Naive thymus-derived CD4-positive, alpha-beta T cell (primary cell): ENCODE measurements at places on chromosomes 4 and X. TPM values are rescaled to one million over a fixed set of nuclear protein-coding genes. Genes with fewer than 3 reads are reported as not detected.

GRCh38 chr4:1290165-1290977, 680 bp downstream of the MAEA start:
- no peak for DNase-seq
- peaks cover 41% of the 10 kb centered on the region for H3K4me1 ChIP-seq
- no peaks in the 10 kb centered on the region for H3K36me3 ChIP-seq
- H3K27ac ChIP-seq, result peak overlapping the region; percentile 93
- peak overlapping the region; percentile 96 for H3K4me3 ChIP-seq
- no peaks in the 10 kb centered on the region for H3K27me3 ChIP-seq

DNA sequence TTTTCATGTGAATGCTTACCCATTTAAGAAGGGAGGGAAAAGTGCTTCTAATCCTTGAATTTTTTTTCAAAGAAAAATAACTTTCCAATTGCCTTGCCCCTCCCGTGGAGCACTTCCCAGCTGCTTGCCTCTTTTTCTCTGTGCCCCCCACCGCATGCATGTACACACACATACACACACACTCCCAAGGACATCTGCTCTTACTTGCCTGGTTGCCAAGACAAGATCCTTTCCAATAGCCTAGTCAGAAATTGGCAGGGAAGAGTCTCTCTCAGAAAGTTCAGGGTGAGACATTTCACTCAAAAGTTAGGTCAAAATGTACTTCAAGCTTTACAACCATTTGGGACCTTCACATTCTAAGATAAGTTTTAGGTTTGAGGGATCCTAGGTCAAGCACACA, 10.9 kb downstream of the HHIP start:
- no peaks in the 10 kb centered on the region for H3K36me3 ChIP-seq
- no peaks in the 10 kb centered on the region for H3K4me1 ChIP-seq
- no peak for DNase-seq

DNA sequence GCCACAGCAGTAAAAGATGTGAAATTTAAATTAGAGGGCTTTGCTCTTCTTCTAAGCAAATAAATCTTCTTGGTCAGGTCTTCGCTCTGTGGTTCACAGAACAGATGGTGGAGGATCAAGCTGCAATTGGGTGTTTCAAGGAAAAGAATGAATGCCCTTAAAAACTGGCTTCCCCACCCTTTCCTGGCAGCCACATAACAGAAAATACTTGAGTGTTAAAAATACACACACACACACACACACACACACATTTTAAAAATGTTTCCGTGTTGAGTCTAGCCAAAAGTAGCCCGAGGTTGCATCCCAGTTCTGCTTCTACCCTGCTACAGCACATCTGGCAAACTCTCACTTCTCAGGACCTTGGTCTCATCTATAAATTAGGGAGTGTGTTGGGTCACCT, 56.7 kb upstream of the FGFBP2 start:
- DNase-seq, result no peak
- H3K36me3 ChIP-seq, result no peaks in the 10 kb centered on the region
- H3K4me1 ChIP-seq, result no peaks in the 10 kb centered on the region
- H3K4me3 ChIP-seq, result no peak overlapping the region
- no peaks in the 10 kb centered on the region for H3K27me3 ChIP-seq
- H3K27ac ChIP-seq, result no peak overlapping the region

- no peak overlapping the region for H3K27ac ChIP-seq
- no peak for DNase-seq
- no peaks in the 10 kb centered on the region for H3K27me3 ChIP-seq
- no peak overlapping the region for H3K4me3 ChIP-seq
These were observed 6.5 kb upstream of the USP46 start for GRCh38 chr4:52665592-52665991.

Gene RBMX2
- polyA plus RNA-seq, result 25.0 TPM

Gene SYN1
- 0.58 TPM for polyA plus RNA-seq

DNA sequence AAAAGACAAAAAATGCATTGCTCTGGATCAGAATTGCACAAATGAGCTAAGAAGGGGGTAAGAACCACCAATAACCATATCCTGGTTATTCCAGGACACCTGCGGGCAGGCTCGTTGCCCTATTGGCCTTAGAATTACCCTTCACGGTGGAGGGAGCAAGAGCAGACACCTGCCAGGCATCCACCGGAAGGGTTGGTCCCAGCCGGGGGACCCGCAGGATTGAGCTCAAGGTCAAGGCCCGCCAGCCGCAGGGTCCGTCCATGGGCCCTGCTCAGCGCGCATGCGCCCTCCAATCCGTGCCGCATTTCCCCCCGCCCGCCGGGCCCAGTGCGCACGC, 575 bp downstream of the SLC25A6 start:
- no peak for DNase-seq
- no peaks in the 10 kb centered on the region for H3K27me3 ChIP-seq
- H3K4me1 ChIP-seq, result peaks cover 25% of the 10 kb centered on the region
- H3K27ac ChIP-seq, result peak overlapping the region; percentile 97

Gene ARHGEF38
- polyA plus RNA-seq, result not detected

- no peak overlapping the region for H3K27ac ChIP-seq
- H3K27me3 ChIP-seq, result no peaks in the 10 kb centered on the region
- DNase-seq, result no peak
- no peaks in the 10 kb centered on the region for H3K4me1 ChIP-seq
- H3K36me3 ChIP-seq, result no peaks in the 10 kb centered on the region
These were observed 285.4 kb upstream of the ARSJ start for GRCh38 chr4:114264877-114265291.

Gene DCAF4L1
- 0.15 TPM for polyA plus RNA-seq

DNA sequence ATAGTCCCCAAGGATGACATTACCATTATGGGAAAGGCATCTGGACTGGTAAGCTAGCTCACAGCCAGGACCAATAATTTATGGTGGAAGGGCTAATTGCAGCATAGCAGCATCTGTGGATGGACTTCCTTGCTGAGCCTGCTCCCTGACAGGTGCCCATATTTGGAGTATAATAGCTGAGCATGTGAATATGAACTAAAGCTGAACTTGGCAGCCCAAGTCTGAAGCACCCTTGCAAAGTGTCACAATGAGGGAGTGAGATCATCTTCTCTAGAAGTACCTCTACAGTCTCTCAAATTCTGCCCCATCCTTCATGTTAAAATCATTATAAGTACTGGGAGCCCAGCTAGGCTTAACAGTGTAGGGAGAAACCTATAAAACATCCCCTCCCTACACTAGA, 128.2 kb upstream of the INPP4B start:
- no peaks in the 10 kb centered on the region for H3K36me3 ChIP-seq
- H3K4me3 ChIP-seq, result no peak overlapping the region
- no peaks in the 10 kb centered on the region for H3K4me1 ChIP-seq
- H3K27me3 ChIP-seq, result no peaks in the 10 kb centered on the region
- no peak overlapping the region for H3K27ac ChIP-seq

- H3K27ac ChIP-seq, result no peak overlapping the region
- no peak for DNase-seq
- no peaks in the 10 kb centered on the region for H3K4me1 ChIP-seq
- no peaks in the 10 kb centered on the region for H3K36me3 ChIP-seq
These were observed 233.0 kb upstream of the CLNK start for GRCh38 chr4:10917566-10917965.

- H3K4me1 ChIP-seq, result no peaks in the 10 kb centered on the region
- no peaks in the 10 kb centered on the region for H3K36me3 ChIP-seq
- no peaks in the 10 kb centered on the region for H3K27me3 ChIP-seq
- DNase-seq, result no peak
- H3K27ac ChIP-seq, result no peak overlapping the region
These were observed 22.1 kb downstream of the CPEB2 start for GRCh38 chr4:15024386-15024785.

Gene SASH3
- polyA plus RNA-seq, result 209 TPM

Gene CT47B1
- polyA plus RNA-seq, result not detected

GRCh38 chr4:30763321-30763727, 43.2 kb downstream of the PCDH7 start:
- H3K36me3 ChIP-seq, result no peaks in the 10 kb centered on the region
- DNase-seq, result no peak
- no peak overlapping the region for H3K27ac ChIP-seq
- H3K4me1 ChIP-seq, result no peaks in the 10 kb centered on the region
- no peak overlapping the region for H3K4me3 ChIP-seq

Gene DDX60
- polyA plus RNA-seq, result 35.6 TPM

Gene CYTL1
- polyA plus RNA-seq, result not detected

Gene GPRIN3
- 8.1 TPM for polyA plus RNA-seq

GRCh38 chrX:259692-260355, 21.4 kb upstream of the PLCXD1 start:
- H3K27me3 ChIP-seq, result no peaks in the 10 kb centered on the region
- H3K27ac ChIP-seq, result no peak overlapping the region
- no peaks in the 10 kb centered on the region for H3K36me3 ChIP-seq
- H3K4me3 ChIP-seq, result no peak overlapping the region
- no peaks in the 10 kb centered on the region for H3K4me1 ChIP-seq

Gene AMBN
- not detected for polyA plus RNA-seq

Gene FATE1
- not detected for polyA plus RNA-seq

GRCh38 chrX:16141422-16142245, 18.3 kb downstream of the GRPR start:
- no peaks in the 10 kb centered on the region for H3K4me1 ChIP-seq
- H3K4me3 ChIP-seq, result no peak overlapping the region
- no peak for DNase-seq

DNA sequence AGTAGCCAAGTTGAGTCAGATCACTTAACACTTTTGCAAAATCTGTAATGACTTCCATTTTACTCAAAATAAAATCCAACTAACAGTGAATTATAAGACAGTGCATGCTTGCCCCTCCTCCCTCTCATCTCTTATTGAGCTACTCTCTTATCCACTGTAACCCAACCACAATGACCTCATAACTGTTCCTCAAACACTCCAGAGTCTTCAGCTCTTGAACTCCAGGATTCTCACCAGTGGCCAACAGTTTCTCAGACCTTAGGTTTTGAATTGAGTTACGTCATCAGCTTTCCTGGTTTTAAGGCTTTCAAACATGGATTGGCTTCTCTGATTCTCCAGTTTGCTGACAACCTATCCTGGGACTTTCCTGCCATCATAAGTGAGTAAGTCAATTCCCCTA, 938.3 kb downstream of the RAB28 start:
- H3K36me3 ChIP-seq, result no peaks in the 10 kb centered on the region
- no peak overlapping the region for H3K27ac ChIP-seq
- H3K4me1 ChIP-seq, result no peaks in the 10 kb centered on the region
- DNase-seq, result no peak
- no peak overlapping the region for H3K4me3 ChIP-seq
- H3K27me3 ChIP-seq, result no peaks in the 10 kb centered on the region

Gene FSTL5
- polyA plus RNA-seq, result not detected

Gene AMTN
- polyA plus RNA-seq, result not detected

- H3K27me3 ChIP-seq, result no peaks in the 10 kb centered on the region
- H3K4me1 ChIP-seq, result no peaks in the 10 kb centered on the region
- H3K36me3 ChIP-seq, result no peaks in the 10 kb centered on the region
- DNase-seq, result no peak
- H3K4me3 ChIP-seq, result no peak overlapping the region
These were observed 70.4 kb downstream of the ELOVL6 start for GRCh38 chr4:110128029-110128428.

Gene ART3
- not detected for polyA plus RNA-seq

Gene PRRG1
- not detected for polyA plus RNA-seq

DNA sequence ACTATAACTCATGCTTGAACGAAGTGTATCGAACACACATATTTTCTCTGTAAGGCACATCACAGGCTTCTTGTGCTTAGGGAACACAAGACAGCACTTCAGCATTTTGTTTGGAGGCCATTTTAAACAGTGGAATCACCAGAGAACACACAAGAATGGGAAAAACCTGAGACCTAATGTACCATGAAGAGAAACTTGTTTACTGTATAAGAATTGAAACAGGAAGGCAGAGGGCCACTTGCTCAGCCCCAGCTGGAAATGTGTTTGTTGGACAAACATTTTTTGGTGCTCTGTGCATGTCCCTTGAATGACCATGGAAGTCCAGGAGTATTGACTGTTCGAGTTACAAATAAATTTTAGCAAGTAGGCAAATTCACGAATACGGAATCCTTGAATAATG, 47.5 kb downstream of the RAPGEF2 start:
- DNase-seq, result no peak
- no peak overlapping the region for H3K27ac ChIP-seq
- no peaks in the 10 kb centered on the region for H3K4me1 ChIP-seq
- no peaks in the 10 kb centered on the region for H3K36me3 ChIP-seq
- H3K27me3 ChIP-seq, result no peaks in the 10 kb centered on the region

DNA sequence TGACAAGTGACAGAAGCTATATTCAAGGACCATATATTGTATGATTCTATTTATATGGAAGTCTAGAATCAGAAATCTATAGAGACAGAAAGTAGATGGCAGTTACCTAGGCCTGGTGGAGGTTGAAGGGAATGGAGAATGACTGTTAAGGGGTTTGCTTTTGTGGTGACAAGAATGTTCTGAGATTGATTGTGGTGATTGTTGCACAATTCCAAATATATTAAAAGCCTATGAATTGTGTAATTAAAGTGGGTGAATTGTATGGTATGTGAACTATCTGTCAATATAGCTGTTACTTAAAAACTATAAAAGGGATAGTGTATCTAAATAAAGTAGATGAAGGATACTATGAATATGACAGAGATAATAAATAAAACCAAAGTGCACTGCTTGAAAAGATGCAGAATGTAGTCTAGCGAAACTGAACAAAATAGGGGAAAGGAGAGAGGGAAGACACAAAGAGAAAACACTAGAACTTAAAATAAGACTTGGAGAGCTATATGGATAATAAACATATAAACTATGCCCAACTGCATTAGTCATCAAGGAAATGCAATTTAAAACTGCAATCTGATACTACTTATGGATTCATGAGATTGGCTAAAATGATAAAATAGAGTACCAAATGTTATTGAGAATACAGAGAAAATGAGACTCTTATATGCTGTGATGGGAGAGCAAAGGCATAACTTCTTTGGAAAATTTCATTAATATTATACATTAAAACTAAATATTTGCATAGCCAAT, 82.1 kb upstream of the BANK1 start:
- no peak overlapping the region for H3K27ac ChIP-seq
- no peak for DNase-seq
- H3K27me3 ChIP-seq, result no peaks in the 10 kb centered on the region
- no peaks in the 10 kb centered on the region for H3K36me3 ChIP-seq

Gene KIF4A
- polyA plus RNA-seq, result not detected

GRCh38 chr4:39846120-39846519, 131.6 kb downstream of the PDS5A start:
- no peak overlapping the region for H3K27ac ChIP-seq
- H3K27me3 ChIP-seq, result no peaks in the 10 kb centered on the region
- H3K36me3 ChIP-seq, result peaks cover 6% of the 10 kb centered on the region
- DNase-seq, result no peak
- no peak overlapping the region for H3K4me3 ChIP-seq

DNA sequence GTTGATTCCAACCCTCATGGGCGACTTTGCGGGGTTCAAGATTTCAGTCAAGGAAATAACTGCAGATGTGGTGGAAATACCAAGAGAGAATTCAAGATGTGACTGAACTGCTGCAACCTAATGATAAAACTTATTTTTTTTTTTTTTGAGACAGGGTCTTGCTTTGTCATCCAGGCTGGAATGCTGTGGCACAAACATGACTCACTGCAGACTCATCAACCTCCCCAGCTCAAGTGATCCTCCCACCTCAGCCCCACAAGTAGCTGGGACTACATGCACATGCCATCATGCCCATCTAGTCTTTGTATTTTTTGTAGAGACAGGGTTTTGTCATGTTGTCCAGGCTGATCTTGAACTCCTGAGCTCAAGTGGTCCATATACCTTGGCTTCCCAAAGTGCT, 19.5 kb upstream of the WDFY3 start:
- H3K36me3 ChIP-seq, result no peaks in the 10 kb centered on the region
- no peak overlapping the region for H3K4me3 ChIP-seq
- no peak for DNase-seq
- H3K27ac ChIP-seq, result no peak overlapping the region
- H3K27me3 ChIP-seq, result no peaks in the 10 kb centered on the region

Gene ETDB
- not detected for polyA plus RNA-seq

GRCh38 chr4:122163301-122163700, 11.2 kb downstream of the BLTP1 start:
- no peaks in the 10 kb centered on the region for H3K4me1 ChIP-seq
- no peaks in the 10 kb centered on the region for H3K27me3 ChIP-seq
- DNase-seq, result no peak
- H3K4me3 ChIP-seq, result no peak overlapping the region
- H3K36me3 ChIP-seq, result no peaks in the 10 kb centered on the region
